ENCODE measurements at places on chromosomes 1 and 21.
A peak's percentile ranks its signal among the peaks of the same experiment; 100 is the strongest.

DNA sequence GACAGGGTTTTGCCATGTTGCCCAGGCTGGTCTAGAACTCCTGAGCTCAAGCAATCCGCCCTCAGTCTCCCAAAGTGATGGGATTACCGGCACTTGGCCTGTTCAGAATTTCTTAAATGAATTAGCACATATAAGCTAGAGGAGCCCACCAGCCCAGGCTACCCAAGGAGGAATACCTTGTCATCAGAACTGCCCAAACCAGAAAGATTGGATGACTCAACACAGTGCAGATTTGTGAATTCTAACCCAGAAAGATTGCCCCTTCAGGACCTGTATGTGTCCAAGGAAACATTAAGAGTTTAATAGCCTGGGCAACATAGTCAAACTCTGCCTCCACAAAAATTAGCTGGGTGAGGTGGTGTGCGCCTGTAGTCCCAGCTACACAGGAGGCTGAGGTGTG is 14.0 kb upstream of the LIN9 start:
- DNase-seq: no peak

- peak; percentile 84 for DNase-seq
These were observed 55.9 kb upstream of the SAMD13 start for GRCh38 chr1:84245563-84245962.

DNA sequence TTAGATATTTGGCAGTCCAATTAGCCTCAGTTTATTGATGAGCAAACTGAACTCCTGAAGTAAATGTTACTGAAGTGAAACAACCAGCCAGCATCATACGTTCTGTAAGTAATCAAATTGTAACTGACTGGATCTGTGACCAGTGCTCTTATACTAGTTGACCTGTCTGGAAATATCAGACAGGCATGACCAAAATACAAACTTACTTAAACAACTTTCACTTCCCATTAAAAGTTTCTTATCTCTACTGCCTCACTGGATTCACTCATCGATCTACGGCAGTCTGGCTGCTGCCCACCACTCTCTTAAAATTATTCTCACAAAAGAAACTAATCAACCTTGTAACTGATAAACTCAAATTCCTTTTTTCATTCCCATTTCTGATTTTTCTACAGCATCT is 56.4 kb downstream of the WDR3 start:
- DNase-seq: no peak

GRCh38 chr1:58934706-58935105 is 150.9 kb upstream of the JUN start:
- DNase-seq: no peak

- no peak for DNase-seq
These were observed 36.0 kb downstream of the ATP1A1 start for GRCh38 chr1:116408803-116409720.

DNA sequence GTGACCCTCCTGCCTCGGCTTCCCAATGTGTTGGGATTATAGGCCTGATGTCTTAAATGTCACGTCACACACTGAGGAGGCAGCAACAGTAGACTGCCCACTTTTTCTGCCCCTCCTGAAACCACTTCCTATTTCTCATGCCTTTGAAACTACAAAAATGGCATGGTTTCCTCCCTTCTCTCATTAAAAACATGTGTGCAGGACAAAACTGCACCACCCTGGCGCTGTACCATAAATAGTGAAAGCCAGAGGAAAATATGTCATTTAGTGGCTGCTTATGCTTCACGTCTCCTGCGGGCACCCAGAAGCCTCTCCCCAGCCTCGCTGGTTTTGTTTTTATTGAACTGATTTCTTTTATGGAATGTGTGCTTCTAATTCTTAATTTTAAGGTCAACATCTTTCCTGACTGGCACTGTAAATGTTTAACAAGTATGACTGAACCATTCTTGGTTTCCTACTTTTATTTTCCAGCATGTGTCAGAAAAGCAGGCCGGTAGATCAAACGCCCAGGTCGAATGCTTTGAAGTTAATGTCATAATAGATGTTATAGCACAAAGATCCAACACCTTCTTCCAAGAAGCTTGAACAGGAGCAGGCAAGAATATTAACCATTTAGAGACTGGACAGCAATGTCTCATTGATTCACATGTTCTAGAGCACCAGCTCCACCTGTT is 59.6 kb upstream of the C1orf87 start:
- peak; percentile 39 for DNase-seq

DNA sequence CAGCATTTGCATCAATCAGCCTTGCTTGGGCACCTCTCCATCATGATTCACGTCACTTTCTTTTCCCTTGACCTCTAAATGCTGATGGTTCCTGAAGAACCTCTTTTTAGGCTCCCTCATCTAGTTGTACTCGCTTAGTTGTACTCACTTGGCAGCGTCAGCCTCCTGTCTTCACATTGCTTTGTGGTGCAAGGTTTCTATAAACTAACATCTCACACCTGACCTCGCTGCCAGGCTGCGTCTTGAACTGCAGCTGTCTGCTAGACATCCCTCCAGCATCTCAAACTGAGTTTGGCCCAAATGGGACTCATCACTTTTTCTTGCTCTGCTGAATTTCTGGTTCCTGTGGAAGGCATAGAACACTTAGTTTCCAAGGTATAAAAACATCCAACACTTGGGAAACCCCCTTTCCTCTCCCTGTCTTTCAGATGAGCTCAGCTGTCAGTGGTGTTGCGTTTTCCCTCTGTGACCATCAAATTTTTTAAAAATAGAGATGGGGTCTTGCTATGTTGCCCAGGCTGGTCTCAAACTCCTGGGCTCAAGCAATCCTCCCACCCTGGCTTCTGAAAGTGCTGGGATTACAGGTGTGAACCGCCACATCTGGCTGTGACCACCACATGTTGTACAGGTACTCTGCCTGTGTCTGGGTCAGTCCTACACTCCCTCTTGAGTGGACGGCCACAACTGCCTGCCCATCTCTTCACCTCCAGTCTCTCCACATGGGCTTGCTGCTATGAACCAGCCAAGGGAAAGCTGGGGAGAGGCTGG is 66.9 kb downstream of the SYT6 start:
- DNase-seq: no peak

DNA sequence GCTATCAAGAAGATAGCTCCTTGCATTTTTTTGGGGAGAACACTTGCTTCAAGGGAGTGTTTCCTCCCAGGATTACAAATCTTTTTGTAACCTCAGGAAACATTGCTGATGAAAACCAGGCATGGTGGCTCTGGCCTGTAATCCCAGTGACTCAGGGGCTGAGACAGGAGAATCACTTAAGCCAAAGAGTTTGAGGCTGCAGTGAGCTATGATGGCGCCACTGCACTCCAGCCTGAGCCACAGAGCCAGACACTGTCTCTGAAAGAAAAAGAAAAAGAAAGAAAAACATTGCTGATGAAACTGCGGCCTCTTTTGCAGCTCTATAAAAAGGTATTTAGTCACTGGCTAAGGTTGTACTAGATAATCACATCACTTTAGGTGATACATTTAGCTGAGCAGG is 7.3 kb downstream of the RNU1-2 start:
- peak; percentile 75 for DNase-seq

- DNase-seq: no peak
These were observed 1.9 kb upstream of the CNKSR1 start for GRCh38 chr1:26175346-26175745.

DNA sequence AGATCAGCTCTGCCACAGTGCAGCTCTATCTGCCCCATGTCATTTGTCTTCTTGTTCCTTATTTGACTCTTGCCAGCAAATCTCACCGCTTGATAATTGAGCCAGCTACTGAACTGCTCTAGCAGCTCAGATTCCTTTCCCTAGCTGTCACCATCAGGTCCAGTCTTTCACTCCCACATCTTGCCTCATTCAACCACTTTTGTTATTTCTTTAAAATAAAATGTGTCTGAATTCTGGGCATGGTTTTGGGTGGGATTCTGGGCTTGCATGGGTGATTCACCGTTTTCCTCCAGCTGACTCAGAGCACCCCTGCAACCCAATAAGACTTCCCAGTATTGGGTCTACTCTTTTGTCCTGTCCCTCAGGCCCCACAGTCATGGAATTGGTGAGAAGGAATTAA is 215.7 kb downstream of the DSCAM start:
- no peak for DNase-seq

GRCh38 chr1:6178751-6179563 is 1.2 kb downstream of the CHD5 start:
- DNase-seq: no peak

DNA sequence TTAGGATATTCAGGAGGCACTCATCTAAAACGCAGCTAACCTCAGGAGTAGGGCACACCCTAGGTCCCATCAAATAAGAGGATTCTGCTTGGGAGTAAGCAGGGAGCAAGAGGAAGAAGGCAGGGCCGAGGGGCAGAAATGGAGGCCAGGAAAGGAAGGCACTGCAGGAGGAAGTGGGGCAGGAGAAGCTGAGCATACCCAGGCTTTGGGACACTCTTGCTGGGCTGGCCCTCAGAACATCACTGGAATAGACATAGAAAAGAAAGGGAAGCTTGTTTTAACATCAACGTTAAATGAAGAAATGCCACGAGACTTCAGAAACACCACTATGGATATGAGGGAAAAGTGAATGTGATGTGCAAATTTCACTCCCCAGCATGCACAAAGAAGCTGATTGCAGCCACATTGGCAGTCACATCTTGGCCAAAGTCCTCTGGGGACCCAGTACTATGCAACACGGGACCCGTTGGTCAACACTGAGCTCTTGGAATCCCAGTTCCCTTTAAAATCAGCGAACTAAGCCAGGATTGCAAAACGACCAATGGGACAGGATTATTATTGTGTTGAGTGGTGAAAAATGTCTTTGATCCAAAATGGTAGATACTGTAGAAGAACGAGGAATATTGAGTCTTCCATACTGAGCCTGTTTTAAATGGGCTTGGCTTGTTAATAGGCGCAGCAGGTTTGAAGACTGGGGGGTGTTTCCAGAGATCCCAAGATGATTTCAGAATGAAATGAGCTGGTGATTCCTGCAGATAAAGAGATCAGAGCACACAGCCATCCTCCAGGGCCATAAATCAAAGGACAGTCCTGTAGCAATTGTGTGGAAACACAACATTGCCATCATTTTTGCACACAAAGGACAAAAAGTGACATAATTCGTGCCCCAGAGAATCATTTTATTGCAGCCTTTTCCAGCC is 152.4 kb downstream of the TOMM20 start:
- DNase-seq: peak; percentile 35

DNA sequence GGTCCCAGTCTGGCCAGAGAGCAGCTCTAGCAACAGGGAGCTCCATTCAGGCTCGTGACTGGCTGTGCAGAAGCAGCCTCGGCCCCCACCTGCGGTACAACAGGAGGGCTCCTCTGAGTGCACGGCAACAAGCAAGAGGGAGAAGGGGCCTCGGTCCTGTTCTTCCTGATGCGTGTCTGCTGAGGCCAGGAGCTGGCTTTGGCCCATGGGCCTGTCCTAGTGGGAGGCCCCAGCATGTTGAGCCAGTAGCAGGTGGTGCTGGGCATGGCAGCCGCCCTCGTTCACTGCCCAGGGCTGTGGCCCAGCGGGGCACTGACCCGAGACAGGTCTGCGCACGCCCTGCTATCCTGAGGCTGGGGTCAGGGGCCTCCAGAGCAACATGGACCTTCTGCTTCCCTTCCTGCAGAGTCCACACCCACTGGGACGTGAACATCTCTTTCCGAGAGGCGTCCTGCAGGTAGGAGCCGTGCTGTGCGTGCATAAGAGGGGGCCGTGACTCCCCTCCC is 7.0 kb downstream of the SAMD11 start:
- DNase-seq: no peak

GRCh38 chr1:88036345-88037014 is 647.6 kb upstream of the PKN2 start:
- no peak for DNase-seq

DNA sequence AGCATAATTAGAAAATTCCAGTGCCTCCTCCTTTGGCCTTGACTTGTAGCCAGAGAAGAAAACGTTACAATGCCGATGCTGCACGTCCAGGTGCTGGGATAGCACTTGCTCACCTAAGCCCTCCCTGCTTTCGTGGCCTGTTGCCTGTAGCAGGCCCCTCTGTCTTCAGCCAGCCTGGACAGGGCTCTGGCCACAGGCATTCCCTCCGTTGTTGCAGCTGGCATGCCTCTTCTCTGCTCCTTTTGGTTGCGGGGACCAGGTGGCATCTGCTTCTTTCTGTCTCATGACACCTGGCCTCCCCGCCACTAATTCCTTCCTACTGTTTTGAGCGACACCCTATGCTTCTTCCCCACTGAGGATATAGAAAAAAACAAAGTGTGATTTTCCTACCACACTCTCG is 54.6 kb upstream of the MORC3 start:
- DNase-seq: no peak

- no peak for DNase-seq
These were observed 49.7 kb upstream of the NHLH2 start for GRCh38 chr1:115890580-115890979.

GRCh38 chr1:145999321-146000024 is 3.1 kb upstream of the TXNIP start:
- DNase-seq: no peak

GRCh38 chr1:110163591-110163990 is 13.3 kb downstream of the SLC6A17 start:
- no peak for DNase-seq

- no peak for DNase-seq
These were observed 159.5 kb downstream of the SLC45A1 start for GRCh38 chr1:8477166-8477982.

DNA sequence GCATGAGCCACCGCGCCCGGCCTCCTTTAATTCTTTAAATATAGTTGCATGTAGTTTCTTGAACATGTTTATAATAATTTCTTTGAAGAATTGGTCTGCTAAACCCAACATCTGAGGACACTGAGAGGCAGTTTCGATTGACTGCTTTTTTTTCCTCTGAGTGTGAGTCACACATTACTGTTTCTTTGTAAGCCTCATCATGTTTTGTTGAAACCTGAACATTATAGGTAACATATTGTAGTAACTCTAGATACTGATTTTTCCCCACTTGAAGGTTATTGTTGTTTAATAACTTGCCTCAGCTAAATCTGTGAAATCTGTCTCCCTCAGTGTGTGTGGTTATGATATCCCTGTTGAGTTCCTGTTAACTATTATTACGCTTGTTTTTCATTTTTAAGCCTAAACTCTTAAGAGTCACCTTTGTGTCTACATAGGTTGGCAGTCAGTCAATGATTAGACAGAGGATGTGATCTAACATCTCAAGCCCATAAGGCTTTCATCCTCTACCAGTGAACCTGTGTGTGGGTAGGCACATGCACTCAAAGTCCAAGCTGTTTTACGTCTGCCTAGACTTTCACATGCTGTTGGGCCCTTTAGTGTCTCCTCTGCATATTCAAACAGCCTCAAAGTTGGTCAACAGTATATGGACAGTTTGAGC is 155.5 kb downstream of the KCNH1 start:
- DNase-seq: no peak

DNA sequence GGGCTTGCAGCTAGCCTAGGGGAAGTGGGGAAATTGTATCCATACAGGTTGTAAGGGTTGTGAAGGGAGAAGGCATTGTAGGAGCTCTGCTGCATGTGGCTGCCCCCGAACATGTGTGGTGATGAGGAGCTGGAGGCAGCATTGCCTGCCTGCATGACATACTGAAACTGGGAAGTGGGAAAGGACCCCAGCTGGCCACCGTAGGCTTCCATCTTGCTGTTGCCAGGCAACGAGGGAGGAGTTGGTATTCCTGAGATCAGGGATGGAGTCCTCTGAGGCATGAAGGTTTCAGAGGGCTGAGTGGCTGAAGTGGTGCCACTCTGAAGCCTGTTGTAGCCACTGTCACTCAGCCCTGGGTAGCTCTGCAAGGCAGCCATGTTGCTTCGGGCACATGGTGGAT is 103.2 kb downstream of the TBX15 start:
- DNase-seq: no peak

- peak; percentile 71 for DNase-seq
These were observed 2.2 kb downstream of the RUNX1 start for GRCh38 chr21:35046880-35047229.

All from OCI-M1 (cell line).